CD4-positive, alpha-beta T cell treated with Interleukin-6 for 4 hours (primary cell): ENCODE measurements at places on chromosomes 12 and 14.

DNA sequence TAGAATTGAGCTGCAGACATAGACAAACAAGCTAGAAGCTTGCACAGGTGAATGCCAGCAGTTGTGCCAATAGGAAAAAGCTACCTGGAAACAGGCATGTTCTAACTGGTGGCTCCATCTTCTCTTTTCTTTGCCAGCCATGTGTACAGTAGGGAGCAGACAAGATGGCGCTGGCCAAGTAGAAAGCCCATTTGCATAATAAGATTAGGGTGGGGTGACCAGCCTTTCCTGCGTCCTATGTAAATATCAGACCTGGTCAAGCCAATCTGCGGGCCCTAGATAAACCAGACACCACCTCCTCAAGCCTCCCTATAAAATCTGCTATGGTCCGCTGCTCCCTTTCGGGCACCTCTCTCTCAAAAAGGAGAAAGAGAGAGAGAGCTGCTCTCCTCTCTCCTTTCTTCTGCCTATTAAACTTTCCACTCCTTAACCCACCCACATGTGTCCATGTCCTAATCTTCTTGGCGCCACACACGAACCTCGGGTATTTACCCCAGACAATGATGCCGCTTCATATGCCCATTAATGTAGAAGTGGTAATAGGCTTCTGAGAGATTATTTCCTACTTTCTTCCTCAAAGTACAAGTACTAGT is 201.0 kb downstream of the SLC25A21 start:
- DNase-seq, result no peak

- peak; percentile 95 for DNase-seq
Observed at GRCh38 chr12:57459055-57459749, 383 bp upstream of the GLI1 start.

- DNase-seq, result no peak
Observed at GRCh38 chr14:104112609-104113571, 25.5 kb upstream of the KIF26A start.

- no peak for DNase-seq
Observed at GRCh38 chr14:92984082-92984788, 61.3 kb downstream of the CHGA start.
